ENCODE measurements at places on chromosomes 16 and 17. TPM values are rescaled to one million over a fixed set of nuclear protein-coding genes. Genes with fewer than 3 reads are reported as not detected.

The TP53TG3 gene
- total RNA-seq = not detected

The EPN3 gene
- 0.85 TPM for total RNA-seq

- DNase-seq = no peak
Observed at GRCh38 chr16:71254832-71255525, 24.5 kb upstream of the HYDIN start.

DNA sequence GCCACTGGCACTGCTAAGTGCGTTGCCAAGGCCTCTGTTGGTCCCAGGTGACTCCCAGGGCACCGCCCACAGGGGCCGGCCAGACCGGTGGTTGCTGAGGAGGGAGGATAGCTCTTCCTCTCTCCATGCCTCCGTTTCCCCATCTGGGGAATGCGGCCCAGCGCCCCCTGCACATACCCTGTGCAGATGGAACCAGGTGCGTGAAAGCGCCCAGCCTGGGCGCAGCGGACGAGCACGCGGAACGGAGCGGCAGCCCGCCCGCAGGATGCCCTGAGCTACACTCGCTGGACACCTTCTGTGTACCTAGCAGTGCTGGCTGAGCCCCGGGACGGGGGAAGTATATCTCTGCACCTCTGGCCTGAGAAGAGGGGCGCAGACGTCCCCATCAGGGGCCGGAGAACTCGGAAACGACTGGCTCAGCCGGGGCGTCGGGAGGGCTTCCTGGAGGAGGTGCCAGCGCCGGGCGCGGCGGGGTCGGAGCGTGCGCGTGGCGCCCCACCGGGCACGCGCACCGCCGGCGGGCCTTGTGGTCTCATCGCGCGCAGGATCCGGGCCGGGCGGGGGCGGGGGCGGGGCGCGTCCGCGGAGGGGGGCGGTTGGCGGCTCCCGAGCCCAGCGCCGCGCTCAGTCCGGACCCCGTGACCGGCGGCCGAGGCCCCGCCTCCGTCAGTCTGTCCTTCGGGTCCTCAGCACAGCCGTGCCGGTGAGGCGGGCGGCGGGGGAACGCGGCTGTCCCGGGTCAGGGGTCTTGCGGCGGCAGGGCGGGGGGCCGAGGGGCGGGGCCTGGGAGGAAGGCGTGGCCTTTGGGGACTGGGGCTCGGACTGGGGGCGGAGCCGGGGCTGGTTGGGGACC lies at the start of the genes CCDC78 and HAGHL:
Gene CCDC78 (minus strand): TSS at position 6 of the 853 bp plus-strand sequence. CDS start 76 bp downstream, outside the sequence.
Gene HAGHL (plus strand): TSS at position 669 of the 853 bp plus-strand sequence. CDS start 404 bp downstream, outside the sequence.
- DNase-seq = no peak

- DNase-seq = no peak
Observed at GRCh38 chr17:53807286-53807685, 15.4 kb upstream of the KIF2B start.

DNA sequence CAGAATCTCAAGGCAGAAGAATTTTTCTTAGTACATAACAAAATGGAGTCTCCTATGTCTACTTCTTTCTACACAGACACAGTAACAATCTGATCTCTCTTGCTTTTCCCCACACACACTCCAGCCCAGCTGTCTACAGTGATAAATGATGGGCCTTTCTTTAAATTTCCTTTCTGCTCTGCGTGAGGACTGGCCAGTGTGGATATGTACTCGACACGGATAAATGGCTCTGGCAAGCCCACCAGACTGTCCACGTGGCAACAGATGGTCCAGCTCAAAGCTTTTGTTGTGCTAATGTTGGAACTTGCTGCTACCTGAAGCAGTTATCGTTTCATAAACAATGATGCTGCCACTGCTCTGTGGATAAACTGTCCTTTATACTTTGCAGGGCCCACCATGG lies 410.7 kb downstream of the TMEM114 start:
- DNase-seq = no peak

DNA sequence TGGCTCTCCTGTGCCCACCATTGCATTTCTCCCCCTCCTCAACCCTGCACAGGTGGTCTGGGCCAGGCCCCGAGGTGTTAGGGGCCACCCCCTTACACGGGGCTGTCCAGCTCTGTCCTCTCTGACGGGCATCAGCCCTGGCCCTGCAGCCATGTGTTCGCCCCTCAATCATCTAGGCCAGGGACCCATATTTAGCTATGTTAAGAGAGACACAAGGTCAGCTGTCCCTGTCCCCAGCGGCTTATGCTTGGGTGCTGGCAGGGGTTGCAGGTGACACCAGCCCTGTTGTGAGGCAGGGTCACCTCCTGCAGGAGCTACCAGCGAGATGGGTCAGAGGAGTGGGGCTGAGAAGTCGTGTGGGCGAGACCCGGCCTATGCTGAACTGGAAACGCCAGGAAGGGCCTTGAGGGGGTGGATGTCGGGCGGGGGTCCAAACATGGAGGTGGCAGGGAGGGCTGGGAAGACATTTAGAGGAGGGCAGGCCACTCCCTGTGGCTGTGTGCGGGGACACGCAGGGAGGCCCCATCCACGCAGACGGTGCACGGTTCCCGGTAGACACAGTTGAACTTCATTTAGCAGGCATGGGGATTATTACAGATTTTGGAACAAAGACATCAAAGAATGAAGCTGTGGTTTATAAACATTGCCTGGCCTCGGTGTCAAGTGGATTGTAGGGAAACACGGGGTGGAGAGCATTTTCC lies 133.2 kb upstream of the CHMP6 start:
- no peak for DNase-seq

- DNase-seq = no peak
Observed at GRCh38 chr16:55625843-55626242, 29.9 kb upstream of the SLC6A2 start.

The NUPR1 gene
- 290 TPM for total RNA-seq

The OR3A2 gene
- total RNA-seq = not detected

The C17orf107 gene
- total RNA-seq = not detected

- DNase-seq = no peak
Observed at GRCh38 chr17:40170325-40170724, 6.9 kb upstream of the RAPGEFL1 start.
